NCI-H187 (cell line): ENCODE measurements at places on chromosomes 2 and 18.

DNA sequence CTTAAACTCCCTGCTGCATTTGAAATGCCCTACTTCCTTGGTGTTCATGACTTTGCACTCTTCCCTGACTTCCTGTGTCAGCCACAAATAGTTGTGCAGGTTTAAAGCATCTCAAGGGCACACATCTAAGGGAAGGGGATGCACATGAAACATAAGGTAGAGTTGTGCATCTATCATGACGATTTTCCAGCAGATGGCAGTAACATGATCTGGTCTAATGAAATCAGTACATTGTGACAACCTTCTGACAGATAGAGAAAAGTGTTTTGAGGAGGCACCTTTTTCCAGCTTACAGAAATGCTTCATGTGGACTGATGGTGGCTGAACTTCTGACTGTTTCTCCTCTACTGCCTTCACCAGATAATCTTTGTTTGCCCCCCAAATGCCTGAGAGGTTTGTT lies 238.9 kb downstream of the XIRP2 start:
- no peak for DNase-seq

DNA sequence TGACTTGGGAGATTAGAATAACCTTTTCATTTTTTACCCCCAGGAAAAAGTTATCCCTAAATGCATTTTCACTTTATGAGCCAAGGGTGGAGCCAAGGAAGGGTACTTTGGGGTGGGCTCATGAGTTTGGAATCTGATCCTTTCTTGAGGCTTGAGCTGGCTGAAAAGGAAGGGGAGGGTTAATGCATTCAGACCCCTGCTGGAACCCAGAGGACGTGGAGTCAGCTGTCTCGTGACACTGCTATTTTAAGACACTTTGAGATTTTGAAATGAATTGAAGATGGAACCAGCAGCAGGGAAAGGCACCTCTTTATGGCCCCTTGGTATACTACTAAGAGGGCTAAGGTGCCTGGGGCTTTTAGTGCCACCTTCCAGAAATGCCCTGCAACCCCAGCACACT lies 90.4 kb downstream of the MARCHF4 start:
- DNase-seq, result no peak

GRCh38 chr2:203857656-203858055 lies 9.9 kb upstream of the CTLA4 start:
- no peak for DNase-seq

DNA sequence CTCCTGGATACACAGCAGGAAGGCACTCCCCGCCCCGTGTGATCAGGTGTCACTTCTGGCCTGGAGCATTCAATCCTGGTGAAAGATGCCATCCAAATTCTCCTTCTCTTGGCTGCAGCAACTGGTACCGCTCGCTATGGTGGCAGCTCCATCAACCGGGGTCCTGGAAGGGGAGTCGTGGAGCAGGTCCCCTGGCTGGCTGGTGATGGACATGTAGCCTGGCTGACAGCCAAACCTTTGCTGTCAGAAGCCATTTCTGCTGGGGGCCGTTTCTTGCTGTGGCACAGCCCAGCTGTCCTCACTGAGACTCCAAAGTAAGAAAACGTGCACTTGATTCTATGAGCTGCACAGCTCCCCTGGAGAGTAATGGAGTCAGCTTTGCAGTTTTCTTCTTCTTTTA lies 7.1 kb upstream of the CYS1 start:
- DNase-seq, result no peak

DNA sequence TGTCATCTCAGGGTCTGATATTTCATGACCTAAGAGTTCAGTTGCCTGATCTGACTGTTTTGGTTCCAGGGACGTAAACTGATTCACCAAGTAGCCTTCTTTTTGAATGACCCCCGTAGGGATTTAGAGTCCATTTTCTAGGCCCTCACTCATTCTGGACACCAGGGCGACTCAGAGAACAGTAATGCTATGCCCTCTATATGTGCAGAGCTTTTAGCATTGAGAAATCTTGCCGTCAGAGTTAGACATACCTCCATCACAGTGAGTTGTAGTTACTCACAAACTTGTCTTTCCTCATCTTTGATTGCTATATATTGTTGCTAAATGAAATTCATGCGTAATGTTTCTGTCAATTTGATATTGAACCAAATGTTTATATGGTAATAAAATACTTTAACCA lies 92.3 kb downstream of the OSBPL6 start:
- no peak for DNase-seq

DNA sequence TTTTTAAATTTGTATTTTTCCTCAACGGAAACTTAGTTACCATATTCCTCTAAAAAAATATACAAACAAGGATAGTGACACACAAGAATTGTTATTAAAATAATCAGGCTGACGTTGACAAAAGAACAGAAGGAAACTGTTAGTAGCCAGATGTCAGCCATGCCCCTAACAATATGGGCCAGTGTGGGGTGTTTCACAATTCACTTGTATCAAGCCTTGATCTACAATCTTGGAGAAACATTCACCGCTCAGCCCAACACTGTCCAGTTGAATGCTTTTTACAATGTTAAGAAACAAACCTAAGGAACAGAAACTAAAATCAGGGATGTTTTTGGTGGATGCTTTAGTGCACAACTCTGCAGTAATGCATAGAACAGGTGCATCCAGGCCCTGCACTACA lies 44.6 kb downstream of the TMEFF2 start:
- no peak for DNase-seq

DNA sequence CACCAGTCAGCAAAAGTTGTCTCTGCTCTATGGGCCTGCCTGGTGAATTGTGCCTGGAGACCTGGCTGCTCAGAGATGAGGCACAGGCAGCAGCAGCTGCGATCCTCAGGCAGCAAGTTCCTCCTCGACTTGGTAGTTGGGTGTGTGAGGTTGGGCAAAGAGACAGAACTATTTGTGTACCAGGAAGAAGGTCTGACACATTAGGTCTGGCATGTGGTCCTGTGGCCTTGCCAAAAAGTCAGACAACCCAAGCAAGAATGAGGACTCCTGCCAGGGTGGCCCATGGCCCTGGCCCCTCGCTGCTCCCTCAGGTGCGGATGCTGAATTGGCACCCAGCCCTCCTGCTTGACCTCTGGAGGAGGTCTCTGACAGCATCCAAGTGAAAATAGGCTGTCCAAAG lies 192.7 kb downstream of the DYSF start:
- no peak for DNase-seq

GRCh38 chr18:73924307-73924706 lies 223.3 kb downstream of the FBXO15 start:
- no peak for DNase-seq

- DNase-seq, result no peak
Observed at GRCh38 chr2:128603411-128603924, 284.8 kb upstream of the HS6ST1 start.

DNA sequence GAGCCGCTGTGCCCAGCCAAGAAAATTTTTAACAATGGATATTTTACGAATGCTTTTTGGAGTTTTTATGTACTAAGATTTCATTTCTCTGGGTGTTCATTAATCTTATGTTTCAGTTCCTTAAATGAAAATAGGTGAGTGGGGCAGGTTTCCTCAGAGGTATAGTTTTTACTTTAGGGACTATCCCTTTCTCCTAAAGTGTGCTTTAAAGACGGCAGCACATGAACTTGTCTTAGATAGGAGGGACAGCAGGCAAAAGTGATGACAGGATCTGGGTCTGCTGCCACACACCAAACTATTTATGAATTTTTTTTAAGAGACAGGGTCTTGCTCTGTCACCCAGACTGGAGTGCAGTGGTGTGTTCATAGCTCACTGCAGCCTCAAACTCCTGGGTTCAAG lies 8.0 kb upstream of the REL start:
- no peak for DNase-seq

GRCh38 chr2:27929916-27930486 lies 39.5 kb downstream of the BABAM2 start:
- DNase-seq, result no peak

- DNase-seq, result no peak
Observed at GRCh38 chr18:10216791-10217190, 237.6 kb upstream of the APCDD1 start.

GRCh38 chr2:8837795-8838140 lies 355 bp upstream of the KIDINS220 start:
- no peak for DNase-seq

DNA sequence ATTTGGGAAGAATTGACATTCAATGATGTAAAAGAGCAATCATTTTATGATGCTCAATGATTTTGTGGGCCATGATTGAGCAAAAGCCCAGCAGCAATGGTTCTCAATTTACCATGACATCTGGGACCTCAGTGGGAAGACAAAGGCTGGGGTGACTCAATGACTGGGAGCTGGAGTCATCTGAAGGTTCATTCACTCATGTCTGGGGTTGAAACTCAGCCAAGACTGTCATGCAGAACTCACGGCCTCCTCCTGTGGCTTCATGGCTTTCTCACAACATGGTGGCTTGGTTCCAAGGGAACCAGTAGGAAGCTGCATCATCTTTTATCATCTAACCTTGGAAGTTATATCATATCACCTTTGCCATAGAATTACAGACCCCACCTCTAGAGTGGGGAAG lies 45.1 kb upstream of the CD226 start:
- no peak for DNase-seq

DNA sequence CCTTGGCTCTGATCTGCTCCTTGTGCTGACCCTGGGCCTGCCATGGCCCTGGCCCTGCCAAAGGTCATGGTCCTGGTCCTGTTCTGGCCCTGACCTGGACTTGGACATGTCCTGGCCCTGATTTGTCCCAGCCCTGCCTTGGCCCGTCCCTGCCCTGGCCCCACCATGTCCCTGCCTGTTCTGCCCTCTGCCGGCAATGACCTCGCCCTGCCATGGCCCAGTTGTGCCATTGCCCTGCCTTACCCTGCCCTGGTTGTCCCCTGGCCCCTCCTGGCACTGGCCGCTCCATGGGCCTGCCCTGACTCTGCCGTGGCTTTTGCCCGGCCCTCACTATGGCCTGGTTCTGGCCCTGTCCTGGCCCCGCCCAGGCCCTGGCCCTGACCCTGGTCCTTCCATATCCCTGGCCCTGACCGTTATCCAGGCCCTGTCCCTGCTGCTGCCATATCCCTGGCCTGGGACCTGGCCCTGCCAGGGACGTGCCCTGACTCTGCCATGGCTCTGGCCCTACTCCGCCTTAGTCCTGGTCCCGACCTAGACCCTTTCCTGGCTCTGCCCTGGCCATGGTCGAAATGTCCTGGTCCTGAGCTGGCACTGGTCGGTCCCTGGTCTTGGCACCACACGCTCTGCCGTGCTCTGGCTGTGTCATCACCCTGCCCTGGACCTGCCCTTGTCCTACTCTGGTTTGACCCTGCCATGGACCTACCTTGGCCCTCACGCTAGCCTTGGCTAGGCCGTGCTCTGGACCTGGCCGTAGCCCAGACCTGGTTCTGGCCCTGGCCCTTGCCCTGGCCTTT lies 6.8 kb upstream of the ANKRD62 start:
- no peak for DNase-seq

GRCh38 chr2:145750612-145751011 lies 1230.7 kb upstream of the ZEB2 start:
- DNase-seq, result no peak

DNA sequence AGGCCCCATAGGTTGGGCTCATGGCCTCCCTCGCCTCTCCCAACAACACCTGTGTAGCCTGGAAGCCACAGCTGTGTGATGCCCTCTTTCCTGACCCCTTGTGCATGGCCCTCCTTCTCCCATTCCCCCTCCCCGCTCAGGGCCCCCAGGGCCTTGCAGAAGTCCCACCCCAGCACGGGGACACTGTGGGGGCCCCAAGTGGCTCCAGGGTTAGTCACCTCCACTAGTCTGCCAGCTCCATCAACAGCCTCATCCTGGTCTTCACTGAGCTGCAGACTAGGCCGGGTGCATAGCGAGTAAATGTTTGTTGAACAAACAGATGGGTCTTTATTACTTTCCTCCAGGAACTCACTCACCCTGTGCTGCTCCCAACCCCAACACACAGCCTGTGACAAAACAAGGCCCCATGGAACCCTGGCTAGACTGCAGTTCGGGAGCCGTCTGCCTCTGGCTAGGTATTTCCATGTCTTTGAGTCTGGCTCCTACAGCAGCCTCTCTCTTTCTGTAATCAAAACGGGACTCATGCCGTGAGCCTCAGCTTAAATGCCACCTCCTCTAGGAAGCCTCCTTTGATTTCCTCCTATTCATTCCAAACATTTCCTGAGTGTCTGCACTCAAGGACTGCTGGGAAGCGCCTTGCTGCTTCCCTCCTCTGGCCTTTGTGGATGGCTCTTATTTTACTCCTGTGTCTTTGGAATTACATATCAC lies 109.9 kb upstream of the ID2 start:
- no peak for DNase-seq

DNA sequence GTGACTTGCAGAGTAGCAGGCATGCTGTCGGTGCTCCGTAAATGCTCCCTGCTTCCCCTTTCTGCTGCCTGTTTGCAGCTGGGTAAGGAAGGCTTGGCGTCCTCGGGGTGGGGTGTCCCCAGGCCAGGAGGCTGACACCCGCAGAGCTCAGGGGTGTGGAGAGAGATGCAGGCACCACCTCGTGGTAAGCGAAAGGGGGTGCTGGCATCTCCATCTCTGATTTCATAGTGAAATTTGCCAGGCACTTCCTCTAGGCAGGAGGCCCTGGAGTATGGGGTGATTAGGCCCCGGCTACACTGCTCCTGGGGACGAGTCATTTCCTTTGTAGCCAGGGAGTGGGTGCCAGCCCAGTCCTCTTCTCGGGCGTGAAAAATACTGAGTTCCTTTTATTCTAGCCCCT lies 160.4 kb downstream of the KLHL29 start:
- DNase-seq, result no peak

GRCh38 chr18:62621546-62621945 lies 93.8 kb upstream of the PHLPP1 start:
- DNase-seq, result no peak

DNA sequence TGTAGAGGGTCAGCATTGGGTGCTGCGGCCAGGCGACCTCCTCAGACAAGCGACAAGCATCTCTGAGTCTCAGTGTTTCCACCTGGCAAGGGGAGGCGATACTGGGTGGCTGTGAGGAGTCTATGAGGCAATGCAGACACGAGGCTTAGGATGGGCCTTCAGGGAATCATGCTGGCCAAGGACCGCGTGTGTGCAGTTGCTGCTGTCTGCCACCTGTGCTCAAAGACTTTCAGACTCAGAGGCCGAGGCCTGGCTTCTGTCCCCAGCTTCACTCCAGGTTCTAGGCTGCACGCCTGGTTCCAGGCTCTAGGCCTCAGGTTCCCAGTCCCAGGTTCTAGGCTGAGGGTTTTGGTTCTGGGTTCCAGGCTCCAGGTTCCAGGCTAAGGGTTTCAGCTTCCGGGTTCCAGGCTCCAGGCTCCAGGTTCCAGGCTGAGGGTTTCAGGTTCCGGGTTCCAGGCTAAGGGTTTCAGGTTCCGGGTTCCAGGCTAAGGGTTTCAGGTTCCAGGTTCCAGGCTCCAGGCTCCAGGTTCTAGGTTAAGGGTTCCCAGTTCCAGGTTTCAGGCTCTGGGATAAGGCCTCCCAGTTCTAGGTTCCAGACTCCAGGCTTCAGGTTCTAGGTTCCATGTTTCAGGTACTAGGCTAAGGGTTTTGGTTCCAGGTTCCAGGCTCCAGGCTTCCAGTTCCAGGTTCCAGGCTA lies 14.8 kb downstream of the LRRFIP1 start:
- no peak for DNase-seq

DNA sequence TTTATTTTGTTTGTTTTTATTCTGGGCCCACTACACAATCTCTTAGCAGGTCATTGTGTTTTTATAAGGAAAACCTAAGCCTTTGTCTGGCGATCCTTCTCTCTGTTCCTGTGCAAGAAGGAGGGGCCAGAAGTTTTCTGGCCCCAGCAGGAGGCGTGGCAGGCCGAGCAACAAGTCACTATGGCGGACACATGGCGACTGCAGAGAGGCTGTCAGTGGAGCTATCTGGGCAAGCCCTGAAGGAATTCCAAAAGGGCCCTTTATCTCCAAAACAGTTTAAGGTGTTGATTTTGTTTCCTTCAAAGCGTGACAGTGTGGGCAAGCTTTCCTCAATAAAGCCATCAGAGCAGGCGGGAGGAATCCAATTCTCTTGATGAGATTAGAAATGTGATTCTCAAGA lies 118.8 kb upstream of the CTAGE1 start:
- DNase-seq, result no peak

GRCh38 chr2:241896746-241897201 lies 27.2 kb downstream of the RTP5 start:
- DNase-seq, result no peak
